NCI-H1105 treated with DMSO at 0.1 percent for 48 hours (cell line): ENCODE measurements at places on chromosomes 5 and 9.

DNA sequence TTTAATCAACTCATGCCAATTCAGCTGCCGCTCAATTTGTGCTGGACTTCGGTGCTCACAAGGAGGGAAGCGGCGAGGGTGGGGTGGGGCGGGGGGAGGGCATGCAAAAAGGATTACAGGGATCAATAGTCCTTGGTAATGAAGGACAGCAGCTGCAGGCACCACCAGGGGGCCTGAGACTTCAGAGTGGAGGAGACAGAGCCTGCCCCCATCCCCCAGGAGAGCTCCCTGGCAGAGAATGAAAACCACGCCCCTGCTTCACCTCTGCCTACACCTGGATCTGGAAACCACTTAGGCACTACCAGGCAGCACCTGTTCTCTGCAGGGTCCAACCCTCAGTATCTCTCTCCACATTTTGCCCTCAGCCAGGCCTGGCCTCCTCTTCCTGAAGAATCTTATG is 155.6 kb downstream of the TRIM32 start:
- DNase-seq = peak; percentile 38

DNA sequence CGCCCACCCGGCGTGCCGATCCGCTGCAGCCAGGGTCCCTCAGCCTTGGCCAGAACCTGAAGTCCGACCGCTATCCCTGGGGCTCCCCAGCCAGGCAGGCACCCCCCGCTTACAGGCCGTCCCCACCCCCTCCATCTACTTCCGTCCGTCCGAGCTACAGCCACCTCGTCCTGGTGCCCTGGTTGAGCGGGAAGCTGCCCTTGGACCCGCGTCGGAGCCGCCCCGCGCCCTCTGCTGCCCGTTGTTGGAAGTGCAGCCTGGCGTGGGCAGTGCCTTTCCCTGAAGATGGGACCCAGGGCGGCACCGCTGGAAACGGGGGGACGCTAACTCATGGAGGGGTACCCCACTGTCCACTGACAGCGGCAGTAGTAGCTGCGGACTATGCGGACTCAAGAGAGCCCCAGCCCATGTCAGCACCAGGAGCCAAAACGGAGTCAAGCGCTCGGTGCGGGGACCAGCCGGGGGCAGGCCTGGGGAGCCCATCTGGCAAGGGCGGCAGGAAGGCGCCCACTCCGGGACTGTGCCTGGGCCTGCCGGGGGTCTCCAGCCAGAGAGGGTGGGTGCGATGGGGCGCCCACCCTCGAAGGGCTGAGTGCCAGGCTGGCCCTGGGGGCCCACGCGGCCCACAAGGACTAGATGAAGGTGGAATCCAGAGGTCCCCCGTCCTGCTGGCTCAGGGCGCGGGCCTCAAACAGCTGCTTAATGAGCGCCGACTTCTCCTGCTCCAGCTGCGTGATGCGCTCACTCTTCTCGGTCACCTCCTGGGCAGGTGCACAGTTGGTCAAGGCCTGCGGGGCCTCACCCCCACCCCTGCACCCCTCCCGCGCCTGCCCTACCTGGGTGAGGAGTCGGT is 6.1 kb downstream of the SAPCD2 start:
- DNase-seq = peak; percentile 12

DNA sequence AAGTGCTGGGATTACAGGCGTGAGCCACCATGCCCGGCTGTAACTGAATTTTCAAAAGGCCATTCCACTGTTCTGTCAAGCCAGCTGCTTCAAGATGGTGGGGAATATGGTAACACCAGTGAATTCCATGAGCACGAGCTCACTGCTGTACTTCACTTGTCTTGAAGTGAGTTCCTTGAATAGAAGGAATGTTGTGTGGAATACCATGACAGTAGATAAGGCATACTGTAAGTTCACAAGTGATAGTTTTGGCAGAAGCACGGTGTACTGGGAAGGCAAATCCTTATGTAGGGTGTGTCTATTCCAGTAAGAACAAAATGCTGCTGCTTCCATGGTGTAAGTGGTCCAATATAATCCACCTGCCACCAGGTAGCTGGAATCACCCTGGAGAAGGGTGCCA is 6.6 kb upstream of the PRXL2C start:
- no peak for DNase-seq

GRCh38 chr9:133536536-133536935 is 2.0 kb downstream of the ADAMTSL2 start:
- DNase-seq = no peak

DNA sequence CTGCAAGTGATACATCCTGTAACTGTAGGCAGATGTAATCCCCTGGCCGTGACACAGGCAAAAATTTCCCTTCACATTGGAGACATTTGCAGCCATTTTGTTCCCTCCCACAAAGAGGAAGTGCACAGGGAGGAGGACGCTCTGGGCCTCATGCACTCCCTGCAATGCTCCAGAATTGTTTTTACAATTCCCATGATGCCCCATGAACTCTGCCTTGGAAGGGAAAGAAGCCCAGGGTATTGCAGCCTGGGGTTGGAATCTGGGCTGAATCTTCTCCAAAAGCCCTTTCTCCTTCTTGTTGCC is 491.7 kb downstream of the CCDC171 start:
- no peak for DNase-seq

- DNase-seq = no peak
Observed at GRCh38 chr5:92644266-92644886, 936.6 kb downstream of the NR2F1-AS1 start.

GRCh38 chr5:89090037-89090436 is 207.1 kb upstream of the MEF2C start:
- no peak for DNase-seq
